ENCODE measurements at places on chromosomes 3 and 15.

- no peak for DNase-seq
Observed at GRCh38 chr15:28456476-28457395, 76.0 kb downstream of the GOLGA8G start.

DNA sequence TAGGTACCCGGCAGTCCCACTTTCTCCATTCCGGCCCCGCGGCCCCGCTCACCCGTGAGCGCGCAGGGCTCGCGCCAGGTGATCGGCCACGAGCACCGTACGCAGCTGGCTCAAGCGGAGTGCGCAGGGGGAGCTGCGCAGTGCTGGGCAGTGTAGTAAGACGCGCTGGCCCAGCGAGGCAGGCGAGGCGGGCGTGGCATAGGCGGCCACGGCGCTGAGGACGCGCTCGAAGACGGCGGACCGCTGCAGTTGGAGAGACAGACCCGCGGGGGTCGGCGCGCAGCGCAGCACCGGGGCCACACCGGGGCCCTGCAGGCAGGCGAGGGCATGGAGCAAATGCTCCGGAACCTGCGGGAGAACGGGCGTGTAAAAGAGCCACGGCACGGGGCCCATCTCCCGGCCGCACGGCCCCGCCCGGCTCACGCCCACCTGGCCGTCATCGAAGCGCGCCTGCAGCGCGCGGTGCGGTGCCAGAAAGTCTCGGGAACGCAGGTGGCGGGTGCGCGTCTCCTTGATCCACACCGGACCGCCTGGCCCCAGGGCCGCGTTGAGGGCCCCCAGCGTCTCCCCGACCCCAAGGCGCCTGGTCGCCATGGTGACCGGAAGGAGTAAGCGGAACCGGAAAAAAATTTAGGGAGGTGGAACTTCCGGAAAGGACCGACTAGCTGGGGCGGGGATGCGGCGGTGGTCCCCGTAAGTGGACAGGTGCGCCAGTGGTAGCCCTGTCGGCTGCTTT is at the start of gene DALRD3:
Gene DALRD3 (minus strand): TSS at position 610 of the 736 bp plus-strand sequence. CDS start 16 bp downstream, at position 594.
- DNase-seq: peak; percentile 58

DNA sequence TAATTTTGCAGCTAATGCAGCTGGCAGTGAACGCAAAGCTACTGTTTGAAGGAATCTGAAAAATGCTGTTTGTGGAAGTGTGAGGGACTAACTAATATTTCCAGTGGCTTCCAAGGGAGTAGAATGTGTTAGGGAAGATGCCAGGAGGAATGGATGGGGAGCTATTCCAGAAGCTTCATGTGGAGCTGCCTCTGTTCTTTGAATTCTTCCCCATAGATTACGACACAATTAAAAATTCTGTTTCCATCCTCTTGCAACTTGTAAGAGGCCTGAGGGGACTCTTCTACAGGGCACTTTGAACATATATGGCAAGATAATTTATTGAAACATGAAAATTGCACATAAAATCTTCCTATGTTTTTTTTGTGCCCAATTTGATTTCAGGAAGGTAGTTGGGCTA is 74.3 kb upstream of the CTXND1 start:
- DNase-seq: no peak

DNA sequence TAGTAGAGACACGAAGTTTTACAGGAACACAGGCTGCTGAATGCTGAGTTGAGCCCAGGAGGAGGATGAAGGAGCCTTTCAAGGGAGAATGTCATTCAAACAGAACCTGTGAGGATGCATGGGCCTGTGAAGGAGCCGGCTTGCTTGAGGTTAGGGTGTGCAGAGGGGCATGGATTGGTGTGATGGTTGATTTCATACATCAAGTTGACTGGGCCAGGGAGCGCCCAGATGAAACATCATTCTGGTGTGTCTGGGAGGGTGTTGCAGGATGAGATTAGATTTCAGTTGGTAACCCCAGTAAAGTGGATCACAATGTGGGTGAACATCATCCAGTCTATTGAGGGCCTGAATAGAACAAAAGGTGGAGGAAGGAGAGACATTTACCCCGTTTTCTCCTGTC is 243.6 kb downstream of the EDEM1 start:
- DNase-seq: no peak
